Stimulated activated CD8-positive, alpha-beta memory T cell treated with anti-CD3 and anti-CD28 coated beads, Interleukin-12 subunit alpha, Interleukin-12 subunit beta, amount 100 ng/mL, for 1 hour (primary cell): ENCODE measurements at places on chromosomes 5 and 9.

DNA sequence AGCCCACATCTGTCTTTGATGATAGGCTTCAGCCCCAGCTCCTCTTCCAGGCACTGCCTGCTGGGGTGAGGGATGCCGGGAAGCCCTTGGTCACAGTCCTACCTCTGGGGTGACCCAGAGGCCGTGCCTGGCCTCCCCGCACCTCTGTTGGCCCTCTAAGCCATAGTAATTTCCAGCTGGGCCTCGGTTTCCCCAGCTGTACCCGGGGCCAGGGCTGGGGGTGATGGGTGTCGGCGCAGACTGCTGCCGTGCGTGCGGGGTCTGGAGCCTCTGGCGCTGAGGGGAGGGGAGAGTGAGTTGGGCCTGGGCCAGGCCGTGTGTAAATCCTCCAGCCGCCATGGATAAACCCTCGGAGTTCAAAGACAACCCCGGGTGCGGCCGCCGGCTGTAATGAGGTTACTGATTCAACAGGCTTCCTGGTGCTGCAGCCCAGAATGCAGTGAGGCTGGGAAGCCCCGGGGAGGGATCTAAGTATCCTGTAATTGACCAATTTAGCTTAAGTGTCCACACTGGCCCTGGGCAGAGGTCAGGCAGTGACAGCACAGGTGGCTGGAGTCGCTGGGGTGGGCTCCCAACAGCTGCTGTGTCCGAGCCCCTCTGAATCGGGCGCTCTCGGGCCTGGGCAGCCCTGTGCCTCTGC is 7.1 kb downstream of the RXRA start:
- DNase-seq = no peak

- DNase-seq = peak; percentile 20
Observed at GRCh38 chr5:180670586-180671359, 21.4 kb upstream of the FLT4 start.

- no peak for DNase-seq
Observed at GRCh38 chr5:136143312-136143711, 10.7 kb downstream of the SMAD5 start.

DNA sequence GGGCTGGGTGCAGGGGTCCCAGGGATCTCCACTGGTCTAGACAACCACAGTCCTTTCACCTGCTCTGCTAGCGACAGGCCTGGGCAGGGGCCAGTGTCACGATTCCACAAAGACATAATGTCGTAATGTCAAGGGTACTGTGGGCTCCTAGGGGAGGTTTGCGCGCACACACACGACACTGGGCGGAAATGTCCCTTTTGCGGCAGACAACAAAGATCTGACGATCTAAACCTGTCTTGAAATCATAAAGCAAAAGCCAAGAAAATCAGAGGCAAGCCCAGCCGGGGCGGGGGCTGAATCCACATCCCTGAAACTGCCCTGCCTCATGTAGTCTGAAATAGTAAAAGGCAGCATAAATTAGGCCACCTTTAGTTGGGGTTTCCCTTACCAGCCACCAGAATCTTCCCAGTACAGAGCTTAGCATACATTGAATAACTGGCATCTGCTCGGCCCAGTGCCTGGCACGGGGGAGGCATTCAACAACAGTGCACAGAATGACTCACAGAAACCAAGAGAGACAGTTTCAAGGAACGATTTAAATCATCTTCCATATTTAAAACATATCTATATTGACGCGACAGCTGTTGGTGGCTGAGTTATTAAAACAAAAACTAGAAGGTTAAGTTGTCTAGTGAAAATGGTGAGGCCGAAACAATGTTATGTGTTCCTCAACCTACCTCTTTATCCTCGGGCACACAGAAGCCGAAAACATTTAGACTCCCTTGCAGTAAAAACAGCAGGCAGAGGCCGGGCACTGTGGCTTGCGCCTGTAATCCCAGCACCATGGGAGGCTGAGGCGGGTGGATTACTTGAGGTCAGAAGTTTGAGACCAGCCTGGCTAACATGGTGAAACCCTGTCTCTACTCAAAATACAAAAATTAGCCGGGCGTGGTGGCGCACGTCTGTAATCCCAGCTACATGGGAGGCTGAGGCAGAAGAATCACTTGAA is 151.0 kb downstream of the MYO10 start:
- DNase-seq = no peak

- DNase-seq = no peak
Observed at GRCh38 chr9:129676975-129677374, 11.5 kb downstream of the PRRX2 start.

DNA sequence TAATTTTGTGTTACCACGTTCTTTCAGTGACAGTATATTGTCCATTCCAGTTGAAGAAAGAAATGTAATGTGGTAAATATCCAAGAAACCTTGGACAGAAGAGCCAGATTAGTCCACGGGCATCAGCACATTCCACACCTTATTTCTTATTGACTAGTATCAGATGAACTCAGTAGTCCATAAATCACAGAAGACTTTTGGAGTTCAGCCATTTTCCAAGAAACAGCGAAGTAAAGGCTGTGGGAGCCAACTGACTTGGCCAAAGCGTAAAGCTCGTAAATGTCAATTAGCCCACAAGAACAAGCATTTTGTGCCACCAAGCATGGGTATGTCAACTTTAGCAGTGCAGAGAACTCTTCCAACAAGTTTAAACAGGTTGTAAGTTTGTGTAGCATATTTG is 60.2 kb upstream of the STARD4 start:
- DNase-seq = no peak

DNA sequence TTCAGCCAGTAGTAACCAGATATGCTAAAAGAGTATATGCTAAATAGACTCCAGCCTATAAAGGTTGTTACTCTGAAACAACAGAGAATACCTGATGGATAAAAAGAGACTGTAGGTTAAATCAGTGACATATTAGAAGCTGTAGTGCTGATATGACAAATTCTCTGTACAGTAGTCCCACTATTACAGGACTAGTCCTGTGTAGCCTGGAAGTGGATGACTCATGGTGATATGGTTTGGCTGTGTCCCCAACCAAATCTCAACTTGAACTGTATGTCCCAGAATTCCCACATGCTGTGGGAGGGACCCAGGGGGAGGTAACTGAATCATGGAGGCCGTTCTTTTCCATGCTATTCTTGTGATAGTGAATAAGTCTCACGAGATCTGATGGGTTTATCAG is 276.2 kb upstream of the POU5F2 start:
- DNase-seq = no peak

DNA sequence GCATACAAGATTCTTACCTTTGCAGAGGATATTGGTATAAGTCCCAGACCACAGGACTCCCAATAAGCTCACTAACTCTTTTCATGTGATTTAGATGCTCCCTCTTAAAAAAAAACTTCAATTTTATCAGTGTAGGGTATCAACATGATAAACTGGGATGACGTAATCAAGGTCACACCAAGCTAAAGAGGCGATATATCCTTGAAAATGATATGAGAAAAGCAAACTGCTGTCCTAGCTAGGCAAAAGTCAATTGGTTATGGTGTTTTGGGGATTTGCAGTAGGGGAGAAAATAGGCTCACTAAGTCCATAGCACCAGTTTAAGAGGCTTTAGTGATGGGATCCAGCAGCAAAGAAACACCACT is 354.4 kb downstream of the DIRAS2 start:
- DNase-seq = no peak

- DNase-seq = no peak
Observed at GRCh38 chr5:171721464-171721863, 64.2 kb upstream of the SMIM23 start.

DNA sequence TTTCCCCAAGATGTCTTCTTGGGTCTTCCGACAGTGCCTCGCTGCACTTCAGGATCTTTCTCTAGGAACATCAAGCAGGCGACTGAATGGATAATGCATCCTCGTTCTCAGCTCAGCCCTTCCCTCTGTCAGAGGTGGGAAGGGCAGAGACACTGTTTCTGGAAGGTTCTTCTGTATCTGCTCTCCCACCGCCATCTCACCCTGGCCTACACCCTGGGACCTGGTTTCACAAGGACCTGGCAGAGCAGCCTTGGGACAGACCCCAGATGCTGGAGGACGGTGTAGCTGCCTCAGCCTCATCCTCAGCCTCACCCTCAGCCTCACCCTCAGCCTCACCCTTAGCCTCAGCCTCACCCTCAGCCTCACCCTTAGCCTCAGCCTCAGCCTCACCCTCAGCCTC is 18.5 kb downstream of the MRPL36 start:
- DNase-seq = no peak

GRCh38 chr9:4665357-4665756 is 923 bp downstream of the SPATA6L start:
- no peak for DNase-seq

DNA sequence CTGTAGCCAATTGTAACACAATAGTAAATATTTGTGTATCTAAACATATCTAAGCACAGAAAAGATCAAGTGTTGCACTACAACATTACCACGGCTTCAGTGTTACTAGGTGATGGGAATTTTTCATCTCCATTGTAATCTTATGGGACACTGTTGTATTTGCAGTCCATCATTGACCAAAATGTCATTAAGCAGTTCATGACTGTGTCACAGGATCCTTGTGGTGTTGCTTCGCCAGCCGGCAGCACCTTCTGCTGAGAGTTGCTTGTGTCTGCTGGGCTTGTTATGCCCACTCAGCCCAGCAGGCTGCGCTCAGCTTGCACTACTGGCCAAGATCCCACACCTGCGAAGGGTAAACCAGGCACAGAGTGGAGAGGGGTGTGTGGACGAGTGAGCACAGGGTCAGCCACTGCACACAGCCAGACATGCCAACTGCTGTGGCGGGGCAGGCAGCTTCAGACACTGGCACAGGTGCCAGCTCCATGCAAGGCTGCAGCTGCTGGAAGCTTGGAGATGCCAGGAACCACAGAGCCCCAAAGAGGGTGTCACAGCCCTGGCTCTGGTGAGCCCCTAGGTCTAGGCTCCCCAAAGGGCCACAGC is 273.7 kb downstream of the CETN3 start:
- DNase-seq = no peak

- no peak for DNase-seq
Observed at GRCh38 chr9:136644343-136644592, 18.4 kb upstream of the EGFL7 start.

DNA sequence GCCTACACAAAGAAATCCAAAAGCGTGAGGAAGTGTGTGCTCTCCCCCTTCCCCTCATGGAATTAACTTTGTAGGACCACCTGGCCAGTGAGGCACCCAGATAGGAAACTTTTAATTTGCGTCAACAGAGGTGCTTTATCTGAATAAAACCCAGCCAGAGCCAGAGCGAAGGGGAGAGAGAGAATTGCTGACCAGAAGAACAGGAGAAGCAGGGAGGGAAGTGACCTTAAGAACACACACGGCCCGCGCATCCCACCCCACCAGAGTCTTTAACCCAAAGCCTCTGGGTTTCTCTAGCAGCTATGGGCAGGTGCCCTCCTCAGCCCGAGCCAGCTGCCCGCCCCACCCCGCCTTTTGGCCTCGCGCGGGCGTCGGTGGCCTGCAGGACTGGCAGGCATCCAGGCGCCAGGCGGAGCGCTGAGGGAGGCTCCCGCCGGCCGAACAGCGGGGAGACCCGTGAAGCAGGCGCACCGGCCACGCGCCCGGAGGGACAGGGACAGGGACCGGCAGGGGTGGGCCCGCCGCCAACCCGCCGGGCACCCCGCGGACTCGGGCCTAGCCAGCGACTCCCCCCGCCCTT is 580 bp downstream of the ERAP1 start:
- DNase-seq = no peak

DNA sequence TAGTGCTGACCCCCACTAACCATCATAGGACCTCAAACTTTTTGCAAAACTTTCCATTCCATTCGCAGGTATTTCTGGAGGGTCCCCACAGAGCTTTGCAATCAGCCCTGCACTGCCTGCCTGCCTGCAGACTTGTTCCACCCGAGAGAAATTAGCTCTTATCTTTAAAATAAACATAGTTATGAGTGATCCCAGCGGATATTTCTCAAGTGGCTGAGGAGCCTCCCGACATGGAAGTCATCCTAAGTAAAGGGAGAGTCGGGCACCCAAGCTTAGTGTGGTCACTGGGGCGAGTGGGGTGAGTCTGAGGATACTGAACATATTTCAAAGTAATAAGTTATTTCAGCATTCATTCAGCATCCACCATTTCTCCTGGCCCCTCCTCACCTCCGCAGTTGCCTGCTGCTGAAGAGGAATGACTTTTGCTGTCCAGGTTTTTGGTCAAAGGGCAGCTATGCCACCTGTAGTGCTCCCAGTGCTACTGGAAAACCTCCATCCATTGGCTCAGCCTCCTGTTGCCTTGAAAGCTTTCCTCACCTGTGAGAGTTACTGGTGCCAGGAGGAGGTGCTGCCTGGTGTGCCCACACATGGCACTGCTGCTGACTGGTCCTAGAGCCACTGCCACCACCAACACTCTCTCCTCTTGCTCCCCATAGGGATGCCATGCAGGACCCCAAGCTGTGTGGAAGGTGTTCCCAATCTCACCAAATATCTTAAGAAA is 89.7 kb upstream of the PCSK1 start:
- DNase-seq = no peak

DNA sequence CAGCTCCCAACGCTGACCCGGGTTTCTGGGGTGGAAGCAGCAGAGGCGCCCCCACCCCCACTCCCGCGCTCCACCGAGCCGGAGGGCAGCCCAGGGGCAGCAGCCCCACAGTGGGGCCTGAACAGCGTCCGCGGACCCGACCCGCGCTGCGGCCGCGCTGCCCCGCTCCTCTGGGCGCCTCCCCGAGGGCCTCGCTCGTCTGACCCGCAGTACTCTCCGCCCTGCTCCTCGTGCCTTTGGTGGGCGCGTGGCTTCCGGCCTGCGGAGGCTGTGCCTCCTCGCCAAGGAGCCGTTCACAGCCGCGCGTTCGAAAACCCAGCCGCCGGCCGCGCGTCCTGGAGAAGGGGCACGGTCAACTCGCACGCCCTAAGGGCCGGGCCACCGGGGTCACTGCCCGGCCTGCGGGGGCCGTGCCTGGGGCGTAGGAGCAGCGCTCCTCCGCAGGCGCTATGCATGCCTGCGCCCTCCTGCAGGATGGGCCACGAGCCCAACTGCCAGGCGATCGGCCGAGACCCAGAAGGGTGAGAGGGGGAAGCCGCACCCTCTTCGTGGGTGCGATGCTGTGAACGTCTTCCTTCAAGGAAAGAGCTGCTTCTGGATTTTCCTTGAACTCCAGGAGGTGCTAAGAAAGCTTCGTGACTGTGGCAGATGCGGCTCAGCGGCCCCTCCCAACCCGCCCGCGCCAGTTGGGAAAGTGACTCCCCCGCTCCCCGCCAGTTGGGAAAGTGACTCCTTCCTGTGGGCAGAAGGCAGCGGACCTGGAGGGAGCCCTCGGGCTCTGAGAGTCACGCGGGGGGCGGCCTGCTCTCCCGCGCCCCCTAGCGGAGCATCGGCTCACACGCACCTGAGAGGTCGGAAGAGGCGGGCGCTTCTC is 82.7 kb downstream of the HSD17B3 start:
- no peak for DNase-seq

DNA sequence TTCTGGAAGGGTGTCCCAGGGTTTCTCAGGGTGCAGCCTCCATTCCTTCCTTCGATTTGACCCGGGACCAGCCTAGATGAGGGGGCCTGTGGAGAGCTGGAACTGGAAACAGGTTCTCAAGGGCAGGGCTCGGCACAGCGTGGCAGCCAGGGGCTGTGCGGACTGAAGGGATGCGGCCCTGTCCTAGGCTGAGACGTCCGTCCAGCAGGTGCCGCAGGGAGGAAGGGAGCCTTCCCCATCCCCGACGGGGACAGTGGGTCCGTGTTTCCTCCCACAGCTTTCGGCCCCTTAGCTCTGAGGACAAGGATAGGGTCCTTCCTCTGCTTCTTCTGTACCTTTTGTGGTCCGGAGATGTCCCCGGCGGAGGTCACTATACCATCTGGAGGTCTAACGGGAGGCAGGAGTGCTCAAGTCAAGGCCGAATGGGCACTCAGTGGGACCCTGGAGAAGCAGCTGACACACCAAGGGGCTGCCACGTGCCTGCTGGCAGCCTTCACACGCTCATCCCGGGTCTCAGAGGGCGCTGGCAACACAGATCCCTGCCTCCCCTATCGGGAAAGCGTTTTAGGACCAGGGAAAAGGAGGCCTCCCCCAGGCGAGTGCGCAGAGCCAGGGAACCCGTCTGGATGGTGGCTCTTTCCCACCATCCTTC is 49.9 kb downstream of the USP20 start:
- DNase-seq = no peak
